Gastroesophageal sphincter (tissue), 4 donors: ENCODE measurements at places on chromosomes 2 and 18. TPM values are rescaled to one million over a fixed set of nuclear protein-coding genes. Genes with fewer than 3 reads are reported as not detected.

Gene PMS1
- total RNA-seq: 22.9 TPM

Gene AQP4
- not detected for total RNA-seq

Gene SCRN3
- total RNA-seq: 29.0 TPM

Gene SLC9A4
- not detected for total RNA-seq

Gene UPP2
- total RNA-seq: 0.35 TPM

Gene WDR43
- 29.6 TPM for total RNA-seq

Gene AKAIN1
- total RNA-seq: not detected

Gene SUPT7L
- 27.7 TPM for total RNA-seq

Gene PASK
- 2.7 TPM for total RNA-seq

Gene COLEC11
- total RNA-seq: 0.57 TPM

Gene LYPD6B
- 0.54 TPM for total RNA-seq

Gene WDR12
- 24.3 TPM for total RNA-seq

Gene GTF2A1L
- 14.1 TPM for total RNA-seq

Gene MC4R
- total RNA-seq: 0.27 TPM

Gene ARHGAP15
- 9.3 TPM for total RNA-seq

Gene HSPE1
- total RNA-seq: 63.5 TPM

Gene OBSL1
- total RNA-seq: 118 TPM

Gene EIF2B4
- total RNA-seq: 49.0 TPM

Gene IHH
- not detected for total RNA-seq

Gene LPIN2
- total RNA-seq: 17.6 TPM

Gene PLEK
- 5.0 TPM for total RNA-seq

Gene IL37
- not detected for total RNA-seq

Gene CACNB4
- total RNA-seq: 2.2 TPM

Gene SAG
- total RNA-seq: not detected

Gene UGT1A4
- total RNA-seq: not detected

Gene RUFY4
- not detected for total RNA-seq

Gene DIPK1C
- 0.42 TPM for total RNA-seq

Gene VSNL1
- 0.58 TPM for total RNA-seq

Gene FSHR
- not detected for total RNA-seq

Gene BMP10
- total RNA-seq: not detected
